ENCODE measurements at places on chromosomes 1 and 21.

DNA sequence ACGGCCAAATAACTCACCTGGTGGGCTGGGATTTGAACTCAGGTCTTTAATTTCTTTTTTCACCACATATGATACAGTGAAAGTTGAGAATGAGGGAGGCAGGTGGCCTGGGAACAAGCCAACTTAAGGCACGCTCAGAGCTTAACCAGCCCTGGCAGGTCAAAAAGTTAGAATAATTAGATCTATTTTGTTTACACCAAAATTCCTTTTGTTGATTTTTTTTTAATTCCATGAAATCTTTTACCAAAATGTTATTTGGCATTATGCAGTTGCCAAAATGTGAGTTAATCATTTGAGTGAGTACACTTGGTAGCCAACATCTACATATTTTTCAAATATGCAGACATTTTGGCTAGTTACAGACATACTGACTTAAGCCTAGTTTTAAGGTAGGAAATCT, 36.8 kb downstream of the LHX8 start:
- no peak for DNase-seq

GRCh38 chr1:52595061-52595460, 7.1 kb upstream of the GPX7 start:
- no peak for DNase-seq

- DNase-seq: no peak
Observed at GRCh38 chr1:15417059-15417934, 7.6 kb downstream of the EFHD2 start.

DNA sequence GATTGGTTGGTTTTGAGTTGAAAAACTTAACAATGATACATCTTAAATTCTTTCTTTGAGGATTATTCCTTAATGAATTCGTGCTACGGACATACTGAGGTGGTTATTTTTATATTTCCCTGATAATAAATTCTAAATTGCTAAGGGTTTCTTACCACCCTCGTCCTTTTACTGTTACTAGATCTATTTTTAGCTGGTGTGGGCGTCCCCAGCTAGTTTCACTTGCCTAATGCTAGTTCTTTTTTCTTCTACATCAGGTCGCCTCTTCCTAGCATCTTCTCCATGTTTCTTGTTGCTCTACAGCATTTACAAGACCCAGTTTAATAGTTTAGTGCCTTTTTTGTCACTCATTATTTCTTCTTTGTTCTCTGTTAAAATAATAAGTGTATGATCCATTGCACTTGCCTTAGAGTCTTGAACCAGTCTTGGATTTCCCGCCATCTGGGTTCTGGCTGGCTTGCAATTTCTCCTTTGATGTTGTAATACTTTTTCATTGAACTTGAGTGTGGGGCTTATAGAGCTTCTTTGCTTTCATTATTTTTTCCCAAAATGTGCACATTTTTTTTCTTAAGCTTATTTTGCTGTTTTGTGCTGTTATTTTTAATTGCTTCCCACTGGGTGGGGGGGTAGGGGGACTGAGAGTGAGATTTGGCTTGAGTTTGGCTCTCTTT, 677 bp upstream of the HSD11B1 start:
- DNase-seq: no peak

DNA sequence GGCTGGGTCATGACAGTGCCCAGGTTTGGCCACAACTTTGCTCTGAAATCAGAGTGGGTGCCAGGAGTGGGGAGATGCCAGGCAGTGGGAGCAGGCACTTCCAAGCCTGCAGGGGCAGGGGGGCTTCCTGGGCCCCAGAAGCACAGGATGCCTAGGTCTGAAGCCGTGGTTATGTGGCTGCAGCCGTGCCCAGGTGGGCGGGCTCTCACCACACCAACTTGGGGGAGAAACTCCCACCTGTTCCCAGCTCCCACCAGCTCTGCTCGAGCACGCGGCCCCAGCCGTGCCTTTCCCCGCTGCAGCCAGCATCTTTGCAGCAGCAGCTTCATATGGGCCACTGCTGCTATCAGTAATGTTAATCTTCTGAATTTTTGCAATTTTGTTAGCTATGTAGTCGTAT, 331.4 kb downstream of the USP25 start:
- DNase-seq: no peak

- no peak for DNase-seq
Observed at GRCh38 chr1:244269169-244269568, 182.5 kb downstream of the ADSS2 start.

- DNase-seq: peak; percentile 52
Observed at GRCh38 chr1:182392050-182393028, 749 bp upstream of the GLUL start.

GRCh38 chr1:241156231-241156965, 200.6 kb downstream of the RGS7 start:
- no peak for DNase-seq

DNA sequence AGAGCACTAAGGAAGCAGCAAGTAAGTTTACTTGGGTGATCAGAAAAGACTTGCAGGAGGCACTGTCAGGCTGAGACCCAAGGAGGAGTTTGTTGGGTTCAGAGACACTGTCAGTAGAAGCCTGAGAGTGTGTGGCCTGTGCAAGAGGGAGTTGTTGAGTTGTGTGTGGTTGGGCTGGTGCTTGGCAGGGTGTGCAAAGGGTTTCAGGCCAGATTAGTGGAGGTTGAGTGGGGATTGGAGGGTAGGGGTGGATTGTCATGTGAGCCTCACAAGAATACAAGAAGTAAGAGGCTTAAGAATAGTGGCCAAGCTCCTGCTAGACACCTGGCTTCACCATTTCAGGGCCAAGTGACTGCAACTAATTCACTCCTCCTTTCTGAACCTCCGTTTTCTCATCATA, 8.9 kb upstream of the KIF21B start:
- no peak for DNase-seq

GRCh38 chr1:87155648-87156047, 173.0 kb upstream of the LMO4 start:
- DNase-seq: no peak

DNA sequence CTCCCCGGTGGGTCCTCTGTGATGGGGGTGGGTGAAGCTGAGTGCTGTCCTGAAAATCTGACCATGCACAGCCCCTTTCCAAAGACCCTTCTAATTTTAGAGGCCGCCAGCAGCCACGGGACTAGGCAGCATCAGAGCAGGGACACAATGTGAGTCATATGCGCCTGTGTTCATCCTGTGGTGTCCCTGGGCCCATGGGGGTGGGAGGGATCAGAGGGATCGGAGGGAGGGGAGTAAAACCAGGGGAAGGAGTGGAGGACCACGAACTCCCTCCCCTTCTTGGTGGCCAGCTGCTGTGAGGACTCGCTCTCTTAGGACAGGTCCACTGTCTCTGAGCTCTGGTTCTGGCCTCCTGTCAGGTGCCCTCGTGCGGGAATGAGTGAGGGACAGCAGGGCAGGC, 61.5 kb downstream of the ADARB1 start:
- DNase-seq: no peak

GRCh38 chr1:56817716-56818463, 1.3 kb downstream of the FYB2 start:
- DNase-seq: no peak

GRCh38 chr1:7808253-7808844, 24.3 kb downstream of the PER3 start:
- DNase-seq: no peak

DNA sequence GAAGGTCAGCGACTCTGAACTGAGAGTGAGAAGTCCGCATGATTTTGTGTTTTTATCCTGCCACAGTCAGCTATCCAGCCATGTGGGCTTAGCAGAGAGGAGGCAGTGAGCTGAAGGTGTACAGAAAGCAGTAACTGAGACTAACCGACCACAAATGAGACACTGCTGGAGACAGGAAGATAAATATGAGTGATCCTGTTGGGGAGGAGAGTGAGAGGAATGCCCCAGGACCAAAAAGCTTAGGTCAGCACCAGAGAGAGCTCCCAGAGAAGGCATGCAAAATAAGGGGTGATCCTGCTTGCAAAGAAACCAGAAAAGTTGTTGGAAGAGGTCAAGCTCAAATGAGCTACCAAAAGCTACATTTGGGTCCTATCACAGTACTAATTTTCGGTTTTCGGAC, 63.7 kb downstream of the HLCS start:
- no peak for DNase-seq

DNA sequence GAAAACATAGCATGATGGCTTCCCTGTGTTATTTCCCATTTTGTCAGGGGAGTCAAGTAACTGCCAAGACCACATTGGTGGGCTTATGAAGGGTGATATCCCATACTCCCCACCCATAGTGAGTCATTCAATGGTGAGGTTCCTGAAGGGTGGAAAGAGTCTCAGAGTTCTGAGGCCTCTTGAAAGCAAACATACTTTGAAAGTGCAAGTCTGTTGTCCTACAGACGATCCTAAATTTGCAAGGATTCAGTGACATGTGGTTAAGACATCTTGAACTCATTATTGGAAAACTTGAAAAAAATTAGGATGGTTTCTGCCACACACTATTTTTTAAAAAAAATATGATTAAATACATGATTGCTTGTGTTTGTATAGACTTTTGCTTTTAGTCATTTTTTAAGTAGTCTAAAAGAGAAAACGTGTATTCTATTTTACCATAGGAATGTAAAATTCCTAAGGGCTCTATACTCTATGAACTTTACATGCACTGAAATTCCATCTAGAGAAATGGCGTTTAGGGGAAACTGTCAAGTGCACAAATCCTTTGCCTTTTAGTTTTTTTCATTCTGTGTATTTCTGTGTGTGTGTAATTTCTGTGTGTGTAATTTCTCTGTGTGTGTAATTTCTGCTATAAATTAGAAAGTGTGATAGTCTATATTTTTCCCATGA, 225.5 kb upstream of the ADAMTS5 start:
- no peak for DNase-seq

GRCh38 chr1:182978151-182978853, 25.3 kb upstream of the SHCBP1L start:
- DNase-seq: no peak

GRCh38 chr1:26616881-26617280, 78.9 kb upstream of the ARID1A start:
- DNase-seq: no peak

GRCh38 chr1:28086651-28087050, 1.8 kb downstream of the EYA3 start:
- no peak for DNase-seq

DNA sequence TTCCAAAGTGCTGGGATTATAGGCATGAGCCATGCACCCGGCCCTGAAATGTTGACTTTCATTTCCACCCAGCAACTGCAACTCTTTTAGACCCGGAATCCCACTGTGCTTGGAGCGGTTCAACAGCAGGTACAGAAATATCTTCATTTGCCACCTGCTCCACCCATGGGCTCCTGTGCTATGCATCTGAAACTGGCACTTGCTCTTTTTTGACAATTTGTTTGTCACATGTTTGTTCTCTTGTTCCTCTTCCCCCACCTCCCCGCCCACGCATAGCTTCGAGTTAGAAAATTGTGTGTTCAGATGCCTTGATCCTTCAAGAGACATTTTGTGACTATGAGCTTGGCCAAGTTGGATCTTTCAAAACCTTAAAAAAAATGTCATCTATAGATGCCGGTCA, 2.4 kb upstream of the IFNLR1 start:
- DNase-seq: no peak

- DNase-seq: no peak
Observed at GRCh38 chr1:38926091-38926490, 15.5 kb downstream of the RHBDL2 start.

DNA sequence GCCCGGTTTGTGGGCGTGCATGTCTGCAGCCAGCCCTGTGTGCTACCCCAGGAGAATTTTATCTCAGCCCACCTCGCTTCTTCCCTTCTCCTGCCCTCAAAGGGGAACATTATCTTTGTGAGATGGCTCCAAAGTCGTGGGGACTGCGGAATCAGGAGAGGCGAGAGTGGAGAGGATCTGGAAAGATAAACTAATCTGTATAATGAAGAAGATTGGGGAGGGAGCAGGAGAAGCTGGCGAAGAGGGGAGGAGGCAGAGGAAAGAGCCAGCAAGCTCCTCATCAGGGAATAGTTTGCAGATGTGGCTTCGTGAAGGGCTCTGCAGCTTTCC, 310.3 kb downstream of the MATN1 start:
- DNase-seq: no peak

- no peak for DNase-seq
Observed at GRCh38 chr21:35394049-35394448, 344.9 kb upstream of the RUNX1 start.

GRCh38 chr1:54372978-54373377, 33.2 kb downstream of the SSBP3 start:
- DNase-seq: no peak

DNA sequence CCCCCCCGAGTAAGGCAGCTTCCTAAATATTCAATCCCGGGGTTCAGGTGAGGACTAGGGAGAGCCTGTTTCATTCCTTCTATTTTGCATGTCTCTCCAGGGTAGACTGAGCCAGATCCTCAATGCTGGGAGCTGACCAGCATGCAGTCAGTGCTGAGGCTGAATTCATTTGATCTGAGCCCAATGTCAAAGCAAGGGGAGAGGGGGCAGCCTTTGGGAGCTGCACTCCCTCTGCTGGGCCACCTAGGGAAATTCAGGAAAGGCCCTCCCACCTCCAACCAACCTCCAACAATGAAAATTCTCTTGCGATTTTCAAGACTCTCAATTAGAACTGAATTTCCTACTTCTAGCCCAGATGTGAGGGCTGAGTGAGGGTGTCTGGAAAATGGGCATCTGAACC, 371.2 kb downstream of the NPHP4 start:
- no peak for DNase-seq

DNA sequence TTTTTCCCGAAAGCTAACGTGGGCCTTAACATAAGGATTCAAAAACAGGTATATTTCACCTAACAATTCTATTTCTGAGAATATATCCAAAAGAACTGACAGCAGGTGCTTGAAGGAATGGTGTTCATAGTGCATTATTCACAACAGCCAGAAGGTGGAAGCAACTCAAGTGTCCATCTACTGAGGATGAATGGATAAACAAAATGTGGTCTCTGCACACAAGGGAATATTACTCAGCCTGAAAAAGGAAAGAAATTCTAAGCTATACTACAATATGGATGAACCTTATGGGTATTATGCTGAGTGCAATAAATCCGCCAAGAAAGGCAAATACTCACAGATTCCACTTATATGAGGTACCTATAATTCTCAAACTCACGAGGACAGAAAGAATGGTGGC, 6.1 kb upstream of the RIPPLY3 start:
- no peak for DNase-seq

DNA sequence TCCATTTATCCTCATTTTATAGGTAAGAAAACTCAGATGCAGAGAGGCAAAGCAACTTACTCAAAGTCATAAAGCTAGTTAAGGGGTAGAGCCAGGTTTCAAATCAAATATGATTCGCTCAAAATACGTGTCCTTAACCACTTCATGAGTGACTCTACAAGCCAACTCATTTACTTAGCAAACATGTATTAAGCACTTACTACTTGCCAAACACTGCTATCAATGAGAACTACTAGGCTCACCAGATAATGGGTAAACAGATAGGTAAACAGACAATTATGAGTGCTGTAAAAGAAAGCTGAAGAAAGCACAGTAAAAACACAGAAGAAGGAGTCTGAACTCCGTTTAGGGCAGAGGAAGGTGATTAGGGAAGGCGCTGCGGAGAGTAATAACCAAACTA, 65.9 kb downstream of the WDR64 start:
- no peak for DNase-seq

DNA sequence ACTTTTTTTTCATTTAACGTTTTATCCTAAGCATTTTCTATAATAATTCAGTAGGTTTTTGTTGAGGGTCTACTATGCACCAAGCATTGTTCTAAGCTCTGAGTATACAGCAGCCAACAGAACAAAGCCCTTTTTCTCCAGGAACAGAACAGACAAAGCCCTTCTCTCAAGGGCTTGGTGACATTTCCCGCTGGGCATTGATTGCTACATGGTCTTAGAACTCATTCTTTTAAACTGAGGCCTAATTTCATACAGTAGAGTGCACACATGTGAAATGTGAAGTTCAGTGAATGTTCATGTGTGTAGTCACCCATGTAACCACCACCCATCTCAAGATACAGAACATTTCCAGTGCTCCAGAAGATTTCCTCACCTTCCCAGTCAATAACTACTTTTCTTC, 15.2 kb upstream of the PDIK1L start:
- no peak for DNase-seq

- DNase-seq: no peak
Observed at GRCh38 chr1:40914927-40915569, 52.9 kb upstream of the CITED4 start.
